RCC 7860 (cell line): ENCODE measurements at places on chromosomes 4 and X.

GRCh38 chr4:7073526-7074390 lies 5.9 kb upstream of the GRPEL1 start:
- DNase-seq = peak; percentile 50

- no peak for DNase-seq
Measured at GRCh38 chr4:20323991-20324390, 72.3 kb downstream of the SLIT2 start.

DNA sequence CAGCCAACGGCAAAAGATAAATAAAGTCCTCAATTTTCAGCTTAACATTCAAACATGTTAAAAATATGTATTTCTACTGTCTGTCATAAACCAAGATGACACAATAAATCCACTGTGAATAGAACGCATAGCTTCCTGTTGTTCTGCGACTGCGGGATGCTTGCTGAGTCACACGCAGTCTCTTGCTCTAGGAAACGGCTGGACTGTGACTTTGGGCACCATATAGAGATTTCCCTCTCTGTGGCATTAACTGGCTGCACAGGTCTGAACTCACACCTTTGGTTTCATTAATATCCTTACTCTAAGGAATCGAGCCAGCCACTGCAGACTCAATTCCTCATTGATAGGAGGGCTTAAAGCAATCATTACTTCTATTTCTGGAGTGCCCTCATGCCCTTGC lies 8.4 kb downstream of the BEND4 start:
- DNase-seq = no peak

GRCh38 chr4:121243485-121243884 lies 79.4 kb upstream of the TNIP3 start:
- no peak for DNase-seq

GRCh38 chrX:24259544-24260240 lies 54.2 kb downstream of the SUPT20HL2 start:
- peak; percentile 43 for DNase-seq

GRCh38 chr4:165667969-165668368 lies 205.1 kb upstream of the TLL1 start:
- DNase-seq = no peak

DNA sequence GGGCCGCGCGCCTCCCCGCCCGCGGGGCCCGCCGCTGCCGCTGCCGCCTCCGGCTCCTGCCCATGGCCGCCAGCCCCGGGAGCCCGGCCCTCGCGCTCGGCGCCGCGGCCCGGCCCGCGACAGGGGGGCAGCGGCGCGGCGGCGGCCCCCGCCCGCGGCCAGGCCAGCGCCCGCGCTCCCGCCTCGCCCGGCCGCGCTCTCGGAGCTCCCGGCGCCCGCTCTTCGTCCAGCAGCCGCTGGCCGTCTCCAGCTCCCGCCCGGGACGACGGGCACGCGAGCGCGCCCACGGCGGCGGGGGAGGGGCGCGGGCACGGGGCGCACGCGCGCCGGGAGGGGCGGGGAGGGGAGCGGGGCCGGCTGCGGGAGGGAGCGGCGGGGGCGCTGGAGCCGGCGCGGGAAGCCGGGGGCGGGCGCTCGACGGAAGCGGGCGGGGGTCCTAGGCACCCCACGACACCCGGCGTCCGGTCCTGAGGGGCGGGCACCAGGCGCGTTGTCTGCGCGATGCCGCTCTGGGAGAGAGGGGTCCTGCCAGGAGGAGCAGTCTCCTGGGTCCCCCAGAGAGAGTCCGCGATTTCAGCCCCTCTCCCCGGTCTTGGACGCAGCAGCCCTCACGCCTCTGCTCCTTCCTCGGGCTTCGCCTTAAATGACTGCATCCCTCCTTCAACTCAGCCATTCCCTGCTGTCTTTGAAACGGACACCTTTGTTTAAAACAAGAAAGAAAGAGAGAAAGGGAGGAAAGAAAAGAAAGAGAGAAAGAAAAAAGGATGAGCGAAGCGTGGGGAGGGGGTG lies 490 bp upstream of the PDZD4 start:
- DNase-seq = no peak

DNA sequence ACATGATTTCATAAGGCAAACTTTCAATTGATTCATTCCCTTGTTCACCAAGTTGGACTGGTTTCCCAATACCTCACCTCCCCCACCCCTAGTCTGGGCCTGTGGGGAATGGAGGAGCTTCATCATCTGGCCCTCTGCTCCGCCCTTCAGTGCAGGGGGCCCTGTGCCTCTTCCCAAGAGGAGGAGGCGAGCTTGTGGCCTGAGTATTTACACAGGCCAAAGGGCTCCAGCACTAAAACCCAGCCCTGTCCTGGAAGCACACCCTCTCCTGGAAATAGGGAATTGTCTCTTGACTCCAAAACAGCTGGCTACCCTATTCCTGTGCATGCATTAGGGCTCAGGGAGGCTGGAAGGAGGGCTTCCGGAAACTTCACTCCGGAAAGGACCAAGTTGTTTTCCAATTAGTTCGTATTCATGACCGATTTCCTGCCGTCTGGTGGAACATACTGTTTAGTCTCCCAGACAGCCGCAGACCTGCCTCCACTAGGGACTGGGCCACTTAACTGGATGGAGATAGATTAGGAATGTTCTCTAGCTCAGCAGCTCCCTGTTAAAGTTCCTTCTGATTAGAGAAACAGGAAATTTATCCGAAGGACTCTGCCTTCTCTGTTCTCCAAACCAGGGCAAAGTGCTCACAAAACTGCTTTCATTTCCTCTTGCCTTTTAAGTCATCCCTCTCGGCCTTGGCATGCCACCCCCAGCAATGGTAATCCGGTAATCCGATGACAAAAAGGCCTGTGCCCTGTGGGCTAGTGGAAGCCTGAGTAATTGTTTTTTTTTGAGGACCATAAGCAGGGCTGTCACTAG lies 5.8 kb downstream of the SRPX2 start:
- DNase-seq = no peak

GRCh38 chr4:155164718-155165117 lies 43.7 kb upstream of the NPY2R start:
- DNase-seq = no peak

- DNase-seq = no peak
Measured at GRCh38 chr4:118400356-118400755, 47.6 kb upstream of the PRSS12 start.

DNA sequence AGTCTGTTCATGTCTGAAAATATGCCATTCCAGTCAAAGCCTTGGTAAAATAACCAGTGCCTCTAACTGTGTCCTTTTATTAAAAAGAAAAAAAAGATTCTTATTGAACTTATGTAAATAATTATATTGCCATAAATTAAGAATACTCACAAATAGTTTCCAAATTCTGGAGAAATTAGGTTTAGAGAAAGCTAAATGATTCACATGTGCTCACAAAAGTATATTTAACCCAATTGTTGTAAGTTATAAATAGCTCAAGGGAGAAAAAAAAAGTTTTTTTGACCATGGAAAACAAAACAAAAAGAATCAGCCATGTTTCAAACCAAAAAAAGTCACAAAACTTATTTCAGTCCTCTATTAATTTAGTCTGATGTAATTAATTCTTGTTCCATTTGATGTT lies 25.3 kb upstream of the HERC6 start:
- no peak for DNase-seq

DNA sequence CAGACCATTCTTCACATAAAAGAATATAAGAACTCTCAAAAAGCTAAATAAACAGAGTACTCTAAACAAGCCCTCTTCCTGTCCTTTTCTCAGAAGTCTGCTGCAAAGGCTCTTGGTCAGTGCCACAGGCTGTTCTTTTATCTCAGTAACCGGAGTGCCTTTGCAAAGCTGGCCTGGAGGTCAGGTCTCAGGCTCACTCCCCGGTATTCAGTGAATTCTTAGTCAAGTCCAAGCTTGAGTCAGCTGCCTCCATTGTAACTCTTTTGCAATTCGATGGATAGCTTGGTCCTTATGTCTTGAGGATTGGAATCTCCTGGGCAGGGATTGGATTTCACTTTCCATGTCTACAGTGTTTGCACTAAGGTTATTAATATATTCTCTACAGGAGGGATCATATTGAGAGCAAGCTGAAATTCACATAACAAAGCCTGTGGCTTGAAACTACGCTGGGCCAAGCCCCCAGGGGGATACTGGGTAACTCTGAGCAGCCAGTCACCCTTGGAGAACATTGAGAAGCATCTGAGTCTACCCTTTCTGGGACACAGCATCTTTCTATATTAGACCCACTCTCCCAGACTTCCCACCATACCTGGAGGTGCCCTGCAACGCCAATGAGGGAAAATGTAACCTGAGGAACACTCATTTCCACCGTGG lies 10.0 kb upstream of the HS6ST2 start:
- no peak for DNase-seq

DNA sequence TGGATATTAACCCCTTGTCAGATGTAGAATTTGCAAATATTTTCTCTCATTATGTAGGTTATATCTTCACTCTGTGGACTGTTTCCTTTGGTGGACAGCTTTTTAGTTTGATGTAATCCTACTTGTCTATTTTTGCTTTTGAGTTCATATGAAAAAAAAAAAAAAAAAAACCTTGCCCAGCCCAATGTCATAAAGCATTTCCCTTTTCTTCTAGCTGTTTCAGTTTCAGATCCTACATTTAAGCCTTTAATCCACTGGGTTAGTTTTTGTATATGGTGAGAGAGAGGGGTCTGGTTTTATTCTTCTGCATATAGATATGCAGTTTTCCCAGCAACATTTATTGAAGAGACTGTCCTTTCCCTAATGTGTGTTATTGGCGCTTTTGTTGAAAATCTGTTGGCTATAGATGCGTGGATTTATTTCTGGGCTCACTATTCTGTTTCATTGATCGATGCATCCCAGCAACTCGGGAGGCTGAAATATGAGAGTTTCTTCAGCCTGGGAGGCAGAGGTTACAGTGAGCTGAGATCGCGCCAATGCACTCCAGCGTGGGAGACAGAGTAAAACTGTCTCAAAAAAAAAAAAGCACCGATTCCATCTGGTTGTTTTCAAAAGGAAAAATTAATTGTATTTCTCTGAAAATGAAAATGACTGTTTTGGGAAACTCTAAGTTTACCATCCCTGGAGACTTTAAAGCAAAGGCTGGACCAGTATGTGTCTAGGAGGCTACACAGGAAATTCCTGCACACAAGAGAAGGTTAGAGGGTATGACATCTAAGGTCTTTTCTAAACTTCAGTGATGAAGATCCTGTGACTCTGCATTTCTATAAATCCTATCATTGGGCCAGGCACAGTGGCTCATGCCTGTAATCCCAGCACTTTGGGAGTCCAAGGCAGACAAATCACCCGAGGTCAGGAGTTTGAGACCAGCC lies 35.6 kb downstream of the STEEP1 start:
- no peak for DNase-seq

GRCh38 chr4:113634081-113634969 lies 127.2 kb downstream of the CAMK2D start:
- no peak for DNase-seq

DNA sequence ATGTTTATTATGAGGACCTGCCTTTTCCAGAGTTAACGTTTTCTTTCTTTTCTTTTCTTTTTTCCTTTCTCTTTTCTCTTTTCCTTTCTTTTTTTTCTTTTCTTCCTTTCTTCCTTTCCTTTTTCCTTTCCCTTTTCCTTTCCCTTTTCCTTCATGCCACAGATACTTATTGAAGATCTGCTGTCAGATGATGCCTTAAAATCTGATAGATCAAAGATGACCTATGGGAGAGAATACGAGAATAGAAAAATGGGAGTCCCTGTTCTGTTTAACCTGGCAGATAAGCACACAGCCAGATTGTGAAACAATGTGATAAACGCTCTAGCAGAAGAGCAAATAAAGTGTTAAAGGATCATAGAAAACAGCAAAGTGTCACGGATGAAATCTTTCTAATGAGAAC lies 38.9 kb downstream of the AFF1 start:
- no peak for DNase-seq

DNA sequence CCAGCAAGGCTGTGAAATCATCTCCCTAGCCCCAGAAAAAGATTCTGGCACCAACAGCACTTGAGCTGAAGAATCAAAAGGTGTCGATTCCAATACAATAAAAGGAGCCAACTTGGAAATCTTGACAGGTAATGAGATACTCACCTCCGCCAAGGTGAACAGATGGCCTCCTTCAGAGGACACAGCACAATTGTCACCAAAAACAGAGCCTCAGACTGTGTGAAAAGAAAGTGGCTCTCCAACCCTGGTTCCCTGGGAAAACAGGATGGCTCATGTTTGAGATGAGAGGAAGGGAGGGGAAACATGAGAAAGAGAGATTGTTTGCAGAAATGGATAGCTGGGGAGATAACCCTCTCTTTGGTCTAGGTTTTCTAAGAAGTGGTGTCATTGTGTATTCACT lies 168.9 kb downstream of the HS3ST1 start:
- DNase-seq = no peak

DNA sequence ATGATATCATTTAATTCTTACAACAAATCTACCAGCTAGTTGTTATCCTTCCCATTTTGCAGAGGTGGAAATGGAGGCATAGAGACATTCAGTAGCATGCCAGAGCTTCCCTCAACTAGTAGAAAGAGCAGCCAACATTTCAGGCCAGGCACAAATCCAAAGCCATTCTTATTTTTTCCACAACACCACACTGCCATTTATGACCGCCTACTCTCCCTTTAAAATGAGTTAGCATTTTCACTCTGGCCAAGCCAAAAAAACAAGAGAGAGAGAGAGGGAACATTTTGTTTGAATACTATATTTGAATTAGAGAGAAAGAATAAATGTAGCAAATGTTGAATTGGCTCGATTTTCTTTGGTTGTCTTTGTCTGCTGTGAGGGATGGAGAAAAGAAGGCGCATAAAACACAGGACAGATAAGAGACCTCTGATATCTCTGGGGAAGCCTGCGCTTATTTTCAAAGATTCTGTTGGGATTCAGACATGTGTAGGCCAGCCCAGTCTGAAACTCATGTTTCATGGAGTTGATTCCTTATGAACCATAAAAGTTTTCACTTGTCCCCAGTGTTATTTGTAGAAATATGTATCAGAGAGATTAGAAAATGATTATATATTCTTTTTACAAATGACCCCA lies 265.7 kb downstream of the RAB28 start:
- DNase-seq = no peak

DNA sequence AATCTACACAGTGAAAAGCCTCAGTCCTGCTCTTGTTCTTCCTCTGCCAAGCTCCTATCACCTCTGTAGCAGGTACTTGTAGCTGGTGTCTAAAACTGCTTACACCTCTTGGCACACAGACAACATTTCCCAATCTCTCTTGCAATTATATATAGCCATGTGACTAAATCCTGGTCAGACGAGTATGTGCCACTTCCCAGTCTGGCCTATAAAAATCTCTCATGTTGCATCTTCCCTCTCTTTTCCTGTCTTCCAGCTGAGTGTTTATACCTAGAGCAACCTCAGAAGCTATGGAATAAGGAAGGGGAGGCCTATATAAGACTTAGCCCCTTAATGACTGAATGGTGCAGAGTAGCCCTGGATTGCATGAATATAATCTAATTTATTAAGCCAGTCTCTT lies 105.8 kb downstream of the RNF150 start:
- DNase-seq = no peak

GRCh38 chr4:48343035-48343434 lies 1.7 kb downstream of the SLAIN2 start:
- no peak for DNase-seq

GRCh38 chrX:28590396-28590795 lies 3.1 kb downstream of the IL1RAPL1 start:
- no peak for DNase-seq

GRCh38 chr4:97900229-97900628 lies 243.0 kb downstream of the STPG2 start:
- no peak for DNase-seq

- DNase-seq = no peak
Measured at GRCh38 chrX:125769628-125770027, 396.5 kb downstream of the DCAF12L2 start.

GRCh38 chr4:85302756-85303155 lies 172.2 kb upstream of the ARHGAP24 start:
- DNase-seq = no peak
